ENCODE measurements at places on chromosomes 1 and 21.

DNA sequence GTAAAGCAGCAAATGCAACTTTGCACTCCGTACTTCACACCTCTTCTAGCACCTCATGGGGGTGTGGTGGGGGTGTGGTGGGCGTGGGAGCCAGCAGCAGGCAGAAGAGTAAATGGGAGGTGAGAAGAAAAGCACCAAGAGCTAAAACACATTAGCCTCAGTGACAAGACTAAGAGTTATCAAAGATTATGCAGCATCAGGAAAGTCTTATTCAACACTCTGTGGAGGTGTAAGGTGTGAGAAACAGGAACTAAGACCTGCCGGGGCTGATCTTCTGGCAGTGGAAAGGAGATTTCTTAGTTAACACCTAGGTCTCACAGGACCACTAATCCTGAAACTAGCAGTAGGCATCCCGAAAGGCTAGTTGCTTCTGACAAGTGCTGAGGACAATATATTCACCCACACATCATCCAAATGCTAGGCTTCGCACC is 9.9 kb downstream of the TGFBR3 start:
- no peak for DNase-seq

GRCh38 chr1:82472489-82473131 is 671.9 kb downstream of the ADGRL2 start:
- no peak for DNase-seq

DNA sequence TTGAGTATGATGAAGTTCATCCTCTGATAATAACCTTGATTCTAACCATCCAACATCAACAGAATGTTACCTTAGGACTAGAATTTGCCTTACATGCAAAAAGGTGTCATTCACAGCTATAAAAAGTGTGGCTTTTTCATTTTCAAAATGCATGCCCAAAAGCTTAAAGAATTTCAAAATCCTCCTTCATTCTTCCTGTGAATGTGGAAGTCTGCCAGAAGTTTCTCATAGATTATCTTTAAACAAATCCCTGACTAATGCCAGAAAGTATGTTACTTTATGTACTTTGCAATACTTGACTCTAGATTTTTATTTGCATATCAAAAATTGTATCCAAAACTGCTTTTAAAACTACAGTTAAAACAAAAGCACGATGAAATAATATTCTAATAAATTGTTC is 270.6 kb upstream of the ZRANB2 start:
- no peak for DNase-seq

DNA sequence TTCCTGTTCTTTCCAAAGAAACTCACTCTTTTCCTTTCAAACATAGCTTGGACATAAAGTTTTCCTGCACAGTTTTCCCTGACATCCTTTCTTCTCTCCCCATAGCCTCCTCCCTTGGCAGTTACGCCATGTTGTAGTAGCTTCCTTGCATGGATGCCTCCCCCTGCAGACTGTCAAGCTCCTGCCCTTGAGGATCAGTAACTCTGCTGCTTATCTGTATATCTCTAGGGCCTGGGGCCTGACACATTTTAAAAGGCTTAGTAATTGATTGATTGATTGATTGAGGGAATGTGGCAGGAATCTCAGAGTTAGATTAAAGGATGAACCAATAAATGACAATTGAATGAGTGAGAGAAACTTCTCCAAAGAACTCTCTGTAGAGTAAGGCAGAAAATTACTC is 143.7 kb downstream of the NEK7 start:
- no peak for DNase-seq

DNA sequence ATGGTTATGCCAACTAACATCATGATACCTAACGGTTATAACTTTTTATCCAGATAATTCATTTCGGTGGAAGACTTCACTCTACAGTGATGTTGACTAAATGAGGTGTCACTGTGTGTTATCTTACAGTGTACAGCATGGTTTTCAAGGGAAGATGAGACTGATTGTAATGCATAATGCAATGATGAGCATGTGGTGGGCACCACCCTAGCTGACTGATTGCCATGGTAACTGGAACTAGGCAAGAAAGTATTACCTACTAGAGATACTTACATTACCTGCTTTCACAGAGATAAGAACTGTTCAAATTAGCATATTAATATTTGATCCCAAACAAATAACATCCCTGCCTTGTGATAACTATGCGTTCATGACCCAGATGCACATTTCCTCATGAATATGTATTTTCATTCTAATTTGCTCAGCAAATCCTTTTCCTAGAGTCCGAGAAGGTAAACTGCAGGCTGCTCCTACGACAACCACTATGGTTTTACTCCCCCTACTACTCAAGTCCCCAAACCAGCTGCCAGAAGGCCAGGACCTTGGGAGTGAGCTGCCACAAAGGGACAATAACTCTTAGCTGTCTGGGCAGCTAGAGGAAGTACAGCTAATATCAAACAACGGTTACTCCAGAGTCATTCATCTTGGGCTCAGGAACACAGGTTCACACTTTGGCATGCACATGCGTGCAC is 29.2 kb downstream of the TRABD2B start:
- DNase-seq, result no peak

Measured in suppressor macrophage treated with lipopolysaccharide for 1 hour (primary cell).